Hematopoietic multipotent progenitor cell treated with erythropoietin and hydrocortisone succinate and interleukin-3 and kit ligand, for 8 days (in vitro differentiated cells): ENCODE measurements at places on chromosomes 6 and 20.

- no peak for DNase-seq
Measured at GRCh38 chr6:113853252-113853651, 3.9 kb upstream of the MARCKS start.

- DNase-seq: peak; percentile 65
Measured at GRCh38 chr6:10401632-10402223, 13.1 kb downstream of the TFAP2A start.

- no peak for DNase-seq
Measured at GRCh38 chr20:49318091-49318429, 40.2 kb upstream of the ZNFX1 start.

DNA sequence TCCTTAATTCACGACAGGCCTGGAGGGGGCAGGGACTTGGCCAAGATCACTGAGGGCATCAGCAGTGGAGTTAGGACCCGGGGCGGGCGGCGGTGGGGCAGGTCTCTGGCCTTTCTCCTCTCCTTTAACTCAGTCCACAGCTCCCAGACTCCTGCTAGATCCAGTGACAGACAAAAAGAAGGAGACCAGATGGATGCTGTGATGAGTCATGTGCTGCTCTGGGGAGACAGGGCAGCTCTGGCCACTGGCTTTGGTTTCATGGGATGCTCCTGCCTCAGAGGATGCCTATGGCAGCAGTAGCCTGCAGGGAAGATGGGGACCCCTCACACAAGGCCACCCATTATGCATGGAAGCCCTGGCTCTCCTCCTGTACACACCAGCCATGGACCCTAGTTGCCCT lies 20.5 kb downstream of the EPB41L1 start:
- no peak for DNase-seq

DNA sequence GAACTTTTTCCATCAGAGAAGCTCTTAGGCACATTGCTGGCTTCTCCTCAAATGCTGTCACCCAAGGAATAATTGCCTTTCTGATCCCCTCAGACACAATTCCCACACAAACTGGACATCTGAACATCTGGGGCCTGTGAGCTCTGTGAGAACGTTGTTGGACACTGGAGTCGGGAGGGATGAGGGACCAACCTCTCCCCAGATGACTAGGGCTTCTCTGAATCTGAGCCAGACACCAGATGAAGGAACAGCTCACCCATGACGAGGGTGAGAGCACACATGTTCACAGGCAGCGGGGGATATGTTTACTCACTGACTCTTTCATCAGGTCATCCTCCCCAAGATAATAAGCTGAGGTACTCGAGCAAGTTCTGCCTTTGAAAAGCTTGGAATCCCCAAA lies 283.9 kb upstream of the SUPT3H start:
- no peak for DNase-seq

DNA sequence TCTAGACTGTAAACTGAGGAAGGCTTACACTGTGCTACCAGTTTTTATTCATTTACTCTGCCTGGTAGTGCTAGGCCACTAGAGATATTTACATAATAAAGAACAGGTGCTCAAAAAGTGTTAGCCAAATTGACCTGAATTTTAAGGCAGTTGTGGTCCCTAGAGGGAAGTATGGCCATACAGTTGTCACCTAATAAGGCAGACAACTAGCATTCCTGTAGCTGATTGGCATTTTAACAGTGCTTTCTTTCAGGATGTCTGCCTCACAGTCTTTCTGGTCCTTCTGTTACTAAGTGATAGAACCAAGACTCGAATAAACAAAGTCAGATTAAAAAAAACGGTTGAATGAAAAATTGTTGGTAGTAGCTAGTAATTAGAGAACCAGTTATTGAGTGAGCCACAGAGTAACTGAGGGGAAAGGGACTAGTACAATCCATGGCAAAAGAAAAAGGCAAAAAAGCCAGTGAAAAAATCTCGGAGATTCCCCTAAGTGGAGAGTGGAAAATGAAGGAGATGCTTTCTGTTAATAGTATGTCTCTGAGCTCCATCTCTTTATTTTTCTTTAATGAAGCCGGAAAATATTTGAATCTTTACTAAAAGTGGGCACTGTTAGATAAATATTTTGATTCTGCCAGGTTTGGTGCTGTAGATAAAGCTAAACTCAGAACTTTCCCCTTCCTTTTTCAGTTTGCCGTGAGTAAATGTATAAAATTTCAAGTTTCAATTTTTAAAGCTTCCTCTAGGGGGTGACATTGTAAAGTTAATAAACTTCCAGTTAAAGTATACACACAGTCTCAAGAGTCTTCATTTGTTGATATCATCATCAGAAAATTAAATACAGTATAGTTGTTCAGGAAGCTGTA lies 9.1 kb downstream of the VTA1 start:
- peak; percentile 65 for DNase-seq

GRCh38 chr20:51884561-51884960 lies 82.2 kb upstream of the SALL4 start:
- no peak for DNase-seq

DNA sequence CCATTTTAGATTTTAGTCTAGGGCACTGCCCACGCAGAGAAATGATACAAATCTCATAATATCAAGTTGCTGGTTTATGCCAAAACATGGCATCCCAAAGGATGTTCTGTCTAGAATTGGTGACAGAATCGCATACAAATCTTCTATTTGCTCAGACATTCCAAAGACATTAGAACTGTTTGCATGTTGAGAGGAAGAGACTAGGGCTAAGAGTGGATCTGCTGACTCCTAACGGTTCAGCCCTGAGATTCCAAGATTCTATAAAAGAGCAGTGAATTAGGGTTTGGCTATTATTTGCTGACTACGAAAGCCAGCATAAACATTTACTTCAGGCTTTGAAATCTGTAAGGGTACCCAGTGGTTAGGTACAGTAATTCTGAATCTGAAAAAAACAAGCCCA lies 3.6 kb downstream of the EPB41L2 start:
- DNase-seq: no peak

DNA sequence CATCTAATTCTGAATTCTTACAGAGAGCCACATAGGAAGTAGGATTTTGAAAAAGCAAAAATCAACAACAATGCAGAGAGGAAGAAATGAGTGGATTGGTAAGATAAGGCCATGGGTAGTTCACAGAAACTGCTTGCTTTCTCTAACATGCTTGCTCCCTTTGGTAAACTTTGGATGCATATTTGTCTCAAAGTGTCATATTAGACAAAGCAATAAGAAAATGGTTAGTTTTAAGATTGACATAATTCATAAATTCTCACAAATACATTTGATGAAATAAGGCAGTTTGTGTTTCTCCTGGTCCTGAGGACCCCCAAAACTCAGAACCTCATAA lies 31.7 kb downstream of the UTRN start:
- no peak for DNase-seq

- peak; percentile 80 for DNase-seq
Measured at GRCh38 chr6:134240665-134241431, 77.1 kb downstream of the SGK1 start.

DNA sequence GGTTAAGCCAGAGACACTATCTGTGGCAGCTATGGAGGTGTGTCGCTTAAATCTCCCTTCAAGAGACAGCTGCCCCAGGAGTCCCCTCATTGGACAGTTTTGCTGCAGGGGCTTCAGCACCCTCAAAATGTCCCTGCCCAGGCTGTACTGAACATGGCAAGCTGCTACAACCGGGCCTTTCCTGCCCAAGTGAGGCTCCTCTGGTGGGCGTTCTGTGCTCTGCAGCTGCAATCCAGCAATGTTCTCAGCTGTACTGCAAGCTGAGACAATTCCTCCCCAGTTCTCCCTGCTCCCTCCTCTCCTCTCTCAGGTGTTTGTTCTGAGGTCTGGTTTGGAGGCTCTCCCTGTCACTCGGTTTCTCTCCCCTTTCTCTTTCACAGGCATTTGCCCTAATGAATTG lies 190.8 kb upstream of the LAMP5 start:
- DNase-seq: no peak

- DNase-seq: no peak
Measured at GRCh38 chr20:6924681-6925080, 157.2 kb downstream of the BMP2 start.

- no peak for DNase-seq
Measured at GRCh38 chr6:127811900-127812570, 88.8 kb downstream of the THEMIS start.

DNA sequence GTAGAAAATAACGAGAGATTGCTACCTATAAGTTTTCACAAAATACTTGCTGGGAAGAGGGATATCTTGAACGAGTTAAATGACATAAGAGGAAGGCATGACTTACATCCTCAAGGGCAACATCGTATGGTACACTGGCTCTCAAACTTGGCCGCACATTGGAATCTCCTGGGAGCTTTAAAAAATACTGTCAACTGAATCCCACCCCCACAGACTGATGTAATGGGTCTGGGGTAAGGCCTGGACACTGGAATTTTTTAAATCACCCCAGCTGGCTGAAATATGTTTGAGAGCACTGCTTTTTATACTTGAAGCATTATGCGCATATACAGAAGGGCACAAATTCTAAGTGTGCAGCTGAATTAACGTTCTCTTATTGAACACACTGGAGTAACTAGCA lies 8.0 kb upstream of the TSHZ2 start:
- no peak for DNase-seq

DNA sequence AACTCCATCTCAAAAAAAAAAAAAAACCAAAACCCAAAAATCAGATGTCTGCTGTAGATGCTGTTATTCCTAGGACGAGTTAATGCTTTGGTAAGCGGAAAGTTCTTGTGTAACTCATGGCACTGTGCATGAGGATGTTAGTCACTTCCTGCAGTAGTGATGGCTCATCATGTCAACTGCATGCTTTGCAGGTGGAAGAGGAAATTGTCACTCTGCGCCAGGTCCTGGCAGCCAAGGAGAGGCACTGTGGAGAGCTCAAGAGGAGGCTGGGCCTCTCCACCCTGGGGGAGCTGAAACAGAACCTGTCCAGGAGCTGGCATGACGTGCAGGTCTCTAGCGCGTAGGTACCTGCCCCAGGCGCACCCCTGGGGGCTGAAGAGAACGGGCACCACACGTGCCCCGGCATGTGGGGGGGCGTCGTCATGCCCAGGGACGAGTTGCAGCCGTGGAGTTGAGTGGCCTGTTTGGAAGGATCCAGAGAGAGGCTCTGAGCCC lies 8.5 kb downstream of the TPD52L2 start:
- no peak for DNase-seq

- no peak for DNase-seq
Measured at GRCh38 chr6:29146179-29146578, 24.5 kb upstream of the OR2J2 start.

- no peak for DNase-seq
Measured at GRCh38 chr6:56742122-56742791, 99.6 kb upstream of the DST start.

GRCh38 chr6:168148231-168148849 lies 69.3 kb upstream of the FRMD1 start:
- DNase-seq: no peak

DNA sequence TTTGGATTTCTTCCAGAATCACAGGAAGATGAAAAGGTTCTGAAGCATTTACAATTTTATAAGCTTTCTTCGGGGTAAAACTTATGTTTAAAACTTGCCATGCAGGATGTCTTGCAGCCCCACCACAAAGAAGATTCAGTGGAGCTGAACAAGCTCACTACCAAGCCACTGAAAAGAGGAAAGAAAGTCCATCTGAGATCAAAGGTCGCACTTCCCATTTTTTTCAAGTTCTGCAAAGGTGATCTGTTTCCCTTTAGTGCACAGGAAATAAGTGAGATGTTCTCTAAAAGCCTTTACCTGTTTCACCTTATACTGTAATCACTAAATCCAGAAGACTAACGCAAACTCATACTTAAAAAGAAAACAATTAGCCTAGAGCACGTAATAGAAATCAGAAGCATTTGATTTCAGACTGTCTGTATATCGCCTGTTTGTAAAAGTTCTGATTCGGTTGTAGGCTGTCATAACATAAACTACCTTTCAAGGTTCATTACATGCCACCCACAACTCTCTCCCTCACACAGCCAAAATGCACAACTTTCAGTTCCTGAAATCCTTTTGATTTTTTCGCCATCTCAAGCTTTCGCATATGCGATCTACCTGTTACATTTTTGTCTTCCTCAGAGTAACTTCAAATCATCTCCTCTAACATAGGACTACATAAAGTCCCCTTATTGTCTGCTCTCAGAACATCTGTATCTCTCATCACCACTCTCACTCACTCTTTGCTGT lies 1.8 kb downstream of the ECHDC1 start:
- DNase-seq: no peak

DNA sequence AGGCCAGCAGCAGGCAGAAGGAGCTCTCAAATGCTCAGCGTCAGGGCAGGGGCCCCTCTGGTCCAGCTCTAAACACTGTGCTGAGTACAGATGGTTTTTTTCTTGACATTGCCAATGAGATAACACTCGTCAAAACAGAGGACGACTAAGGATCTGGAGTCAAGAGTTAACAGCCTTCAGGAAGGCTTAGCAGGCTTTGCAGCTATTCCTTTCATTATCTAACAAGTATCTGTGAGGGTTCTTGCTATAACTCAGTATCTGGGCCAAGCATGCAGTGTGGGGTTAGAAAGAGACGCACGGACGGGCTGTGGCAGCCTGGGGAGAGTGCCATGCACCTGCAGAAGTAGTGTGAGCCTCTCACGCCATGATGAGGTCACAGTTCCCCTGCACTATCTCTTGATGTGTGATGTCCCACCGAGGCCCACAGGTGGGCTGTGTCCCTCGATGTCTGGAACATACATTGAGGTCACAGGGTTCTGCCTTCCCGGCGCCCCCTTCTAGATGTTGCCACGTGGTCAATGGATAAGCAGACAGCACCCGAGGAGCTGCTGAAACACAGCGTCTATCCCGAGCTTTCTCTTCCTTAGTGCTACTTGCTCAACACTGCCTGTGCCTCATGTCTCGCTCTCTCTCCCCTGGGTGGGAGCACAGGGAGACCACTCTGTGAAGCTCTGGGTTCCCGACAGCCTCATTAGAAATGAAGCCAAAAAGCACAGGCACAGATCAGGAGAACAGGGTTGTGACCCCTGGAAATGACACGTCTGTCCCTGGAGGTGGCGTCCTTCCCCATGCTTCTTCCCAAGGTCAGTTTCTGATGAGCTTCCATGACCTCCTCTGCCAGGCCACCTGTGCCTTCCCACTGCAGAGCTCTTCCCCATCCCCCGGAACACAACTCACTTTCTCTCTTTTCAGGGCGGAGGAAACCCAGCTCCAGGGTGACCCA lies 85.5 kb upstream of the RPS6KA2 start:
- DNase-seq: peak; percentile 96

DNA sequence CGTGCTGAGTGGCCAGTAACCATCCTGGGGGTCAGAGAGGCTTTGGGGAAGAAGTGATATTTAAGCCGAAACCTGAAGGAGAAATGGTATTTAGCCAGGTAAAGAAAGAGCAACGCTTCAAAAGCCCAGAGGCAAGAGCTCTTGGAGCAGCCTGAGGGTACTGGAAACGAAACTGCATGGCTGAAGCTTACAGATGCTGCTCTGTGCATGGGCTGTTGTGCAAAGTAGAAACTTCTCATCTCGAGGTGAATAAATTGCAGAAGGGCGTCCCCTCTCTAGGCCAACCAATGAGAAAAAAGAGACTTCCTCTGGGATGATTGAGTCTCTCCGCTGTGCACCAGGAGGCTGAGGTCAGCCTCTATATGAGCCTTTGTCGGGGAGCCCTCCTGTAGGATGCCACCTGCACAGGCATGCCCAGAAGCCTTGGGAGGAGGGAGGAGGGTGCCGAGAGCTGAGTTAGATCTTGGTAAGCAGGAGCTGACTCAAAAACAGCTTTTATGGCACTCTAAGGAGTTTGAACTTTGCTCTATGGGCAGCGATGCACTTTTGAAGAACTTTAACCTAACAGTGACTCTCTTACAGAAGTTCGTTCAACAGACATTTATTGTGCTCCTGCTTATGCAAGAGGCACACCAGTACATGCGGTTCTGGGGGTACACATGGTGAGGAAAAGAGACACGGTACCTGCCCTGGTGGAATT lies 61.6 kb upstream of the EDN1 start:
- DNase-seq: no peak

GRCh38 chr20:49687595-49688567 lies 25.8 kb downstream of the B4GALT5 start:
- DNase-seq: peak; percentile 82

- DNase-seq: peak; percentile 81
Measured at GRCh38 chr20:18738055-18738454, 75.5 kb upstream of the SCP2D1 start.
